ENCODE measurements at places on chromosomes 1 and 21. TPM values are rescaled to one million over a fixed set of nuclear protein-coding genes. Genes with fewer than 3 reads are reported as not detected.

RABGAP1L gene
- polyA plus RNA-seq, result 3.9 TPM

FMN2 gene
- polyA plus RNA-seq, result not detected

TAS1R3 gene
- 0.03 TPM for polyA plus RNA-seq

CD5L gene
- polyA plus RNA-seq, result not detected

FTCD gene
- not detected for polyA plus RNA-seq
